GM12865 (cell line): ENCODE measurements at places on chromosomes 7 and 10.

DNA sequence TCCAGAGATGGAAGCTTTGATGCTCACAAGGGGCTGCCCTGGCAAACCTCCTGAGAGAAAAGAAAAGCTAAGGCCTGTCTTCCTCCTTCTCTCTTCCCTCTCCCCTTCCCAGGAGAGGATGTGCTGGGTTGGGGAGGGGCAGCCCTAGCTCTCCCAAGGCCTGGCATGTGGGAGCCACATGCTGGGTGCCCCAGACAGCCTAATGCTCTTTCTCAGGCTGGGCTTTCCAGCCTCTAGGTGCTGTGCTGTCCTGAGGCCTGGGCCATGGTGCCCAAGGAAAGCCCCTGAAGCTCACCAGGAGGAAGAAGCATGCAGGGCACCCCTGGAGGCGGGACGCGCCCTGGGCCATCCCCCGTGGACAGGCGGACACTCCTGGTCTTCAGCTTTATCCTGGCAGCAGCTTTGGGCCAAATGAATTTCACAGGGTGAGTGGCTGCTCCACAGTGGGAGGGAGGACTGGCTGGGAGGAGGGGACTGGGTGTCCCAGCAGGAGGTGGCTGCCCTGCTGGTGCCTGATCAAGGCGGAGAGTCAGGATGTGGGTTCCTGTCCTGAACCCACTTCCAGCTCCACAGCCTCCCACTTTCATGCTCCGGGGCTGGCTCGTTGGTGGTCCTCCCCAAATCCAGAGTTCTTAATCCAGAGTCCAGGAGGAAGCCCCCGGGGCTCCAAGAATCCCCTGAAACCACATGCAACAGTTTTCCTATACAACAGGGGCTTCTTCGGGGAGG, 1.7 kb downstream of the CPA5 start:
- no peak for DNase-seq

- DNase-seq, result peak; percentile 78
Observed at GRCh38 chr7:50307368-50308032, 3.0 kb downstream of the IKZF1 start.

DNA sequence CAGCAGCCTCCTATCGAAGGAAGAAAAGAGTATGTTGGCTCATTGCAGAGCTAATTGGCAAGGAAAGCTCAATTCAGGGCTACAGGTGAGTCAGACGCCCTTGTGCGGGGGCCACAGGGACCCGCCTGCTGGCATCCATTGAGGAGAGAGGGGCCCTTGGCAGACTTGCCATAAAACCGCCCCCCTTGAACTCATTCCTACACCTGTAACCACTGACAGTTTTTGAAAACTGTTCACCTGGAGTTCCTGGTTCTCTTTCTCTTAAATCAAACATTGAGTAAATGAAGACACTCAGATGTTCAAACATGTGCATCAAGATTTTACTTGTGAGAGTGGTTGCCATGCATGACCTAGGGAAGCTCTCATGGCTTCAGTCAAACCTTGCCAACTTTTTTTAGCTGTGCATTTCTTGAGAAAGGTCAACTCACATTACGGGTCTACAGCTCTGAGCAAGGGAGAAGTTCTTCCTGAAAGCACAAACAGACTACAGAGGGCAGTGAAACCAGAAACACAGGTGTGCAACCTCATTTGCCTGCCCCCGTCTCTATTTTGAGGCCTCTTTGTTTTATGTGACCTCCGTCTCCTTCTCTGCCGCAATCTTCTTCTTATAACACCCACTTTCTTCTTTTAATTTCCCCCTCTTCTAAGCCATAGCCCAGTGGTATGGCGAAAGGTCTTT, 87.8 kb downstream of the TBXAS1 start:
- peak; percentile 91 for DNase-seq

DNA sequence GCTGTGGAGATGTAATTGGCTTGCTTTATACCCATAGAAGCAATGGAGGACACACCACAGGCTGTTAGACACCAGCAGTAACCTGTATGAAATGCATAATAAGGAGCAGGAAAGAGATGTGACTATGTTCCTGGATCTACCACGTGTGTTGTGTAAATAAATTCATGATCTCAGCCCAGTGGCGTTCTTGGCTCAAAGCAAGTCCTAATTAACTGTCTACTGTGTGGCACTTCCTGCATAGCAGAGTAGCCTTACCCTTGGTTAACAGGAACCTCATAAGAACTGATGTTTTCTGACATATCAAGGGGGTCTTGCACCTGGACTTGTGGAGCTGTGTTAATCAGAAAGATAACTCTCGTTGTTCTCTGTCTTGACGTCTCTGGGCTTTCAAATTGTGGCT, 25.7 kb upstream of the FAM180A start:
- DNase-seq, result no peak

DNA sequence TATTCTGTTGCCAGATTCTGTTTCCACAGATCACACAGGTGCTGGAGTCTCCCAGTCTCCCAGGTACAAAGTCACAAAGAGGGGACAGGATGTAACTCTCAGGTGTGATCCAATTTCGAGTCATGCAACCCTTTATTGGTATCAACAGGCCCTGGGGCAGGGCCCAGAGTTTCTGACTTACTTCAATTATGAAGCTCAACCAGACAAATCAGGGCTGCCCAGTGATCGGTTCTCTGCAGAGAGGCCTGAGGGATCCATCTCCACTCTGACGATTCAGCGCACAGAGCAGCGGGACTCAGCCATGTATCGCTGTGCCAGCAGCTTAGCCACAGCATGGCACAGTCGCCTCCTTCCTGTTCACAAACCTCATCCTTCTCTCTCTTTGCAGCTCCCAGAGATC, 237.5 kb upstream of the PRSS1 start:
- DNase-seq, result no peak

GRCh38 chr7:113491305-113491704, 373.0 kb upstream of the SMIM30 start:
- no peak for DNase-seq

DNA sequence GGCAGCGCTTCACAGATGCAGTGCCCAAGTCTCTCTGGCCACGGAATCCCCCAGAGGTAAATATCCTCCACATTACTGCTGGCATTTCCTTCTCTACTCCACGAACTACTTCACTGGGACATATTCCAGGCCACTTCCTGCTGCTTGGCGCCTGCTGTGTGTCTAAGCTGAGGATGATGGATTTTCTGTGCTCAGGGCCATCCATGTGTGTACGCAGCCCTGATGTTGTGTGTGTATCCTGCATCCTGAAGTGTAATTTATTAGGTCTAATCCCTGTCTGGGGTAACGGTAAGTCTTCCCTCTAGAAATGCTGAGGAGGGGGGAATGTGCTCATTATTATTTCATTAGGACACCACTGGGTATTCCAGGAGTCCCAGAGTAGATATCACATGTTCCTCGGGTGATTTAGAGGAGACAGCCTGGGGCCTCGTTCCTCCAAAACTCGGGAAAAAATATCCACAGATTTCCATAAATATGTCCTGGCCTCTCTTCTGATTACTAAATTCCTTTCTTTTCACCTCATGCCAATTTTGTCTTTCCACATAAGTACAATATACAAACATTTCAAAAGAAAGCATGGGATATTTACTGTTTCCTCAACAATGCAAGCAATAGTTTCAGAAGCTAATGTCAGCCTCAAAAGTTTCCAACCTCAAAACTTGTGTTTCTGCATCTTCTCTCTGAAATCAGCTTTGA, 25.5 kb upstream of the HABP2 start:
- no peak for DNase-seq

DNA sequence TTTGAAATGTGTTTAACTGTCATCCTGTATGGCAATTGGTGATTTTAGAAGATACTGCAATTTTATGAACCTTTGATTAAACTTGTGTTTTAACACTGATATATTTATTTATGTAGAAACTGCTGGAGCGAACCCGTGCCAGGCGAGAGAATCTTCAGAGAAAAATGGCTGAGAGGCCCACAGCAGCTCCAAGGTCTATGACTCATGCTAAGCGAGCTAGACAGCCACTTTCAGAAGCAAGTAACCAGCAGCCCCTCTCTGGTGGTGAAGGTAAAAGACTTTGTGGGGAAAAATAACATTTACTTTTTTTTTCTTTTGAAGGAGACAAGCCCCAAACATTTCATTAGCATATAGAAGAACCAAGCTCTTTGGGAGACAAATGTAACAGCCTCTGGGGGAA, 6.5 kb downstream of the ANLN start:
- DNase-seq, result no peak

GRCh38 chr10:484441-484924, 205.0 kb downstream of the DIP2C start:
- peak; percentile 62 for DNase-seq

- DNase-seq, result no peak
Observed at GRCh38 chr7:19762631-19763030, 10.8 kb downstream of the TMEM196 start.

DNA sequence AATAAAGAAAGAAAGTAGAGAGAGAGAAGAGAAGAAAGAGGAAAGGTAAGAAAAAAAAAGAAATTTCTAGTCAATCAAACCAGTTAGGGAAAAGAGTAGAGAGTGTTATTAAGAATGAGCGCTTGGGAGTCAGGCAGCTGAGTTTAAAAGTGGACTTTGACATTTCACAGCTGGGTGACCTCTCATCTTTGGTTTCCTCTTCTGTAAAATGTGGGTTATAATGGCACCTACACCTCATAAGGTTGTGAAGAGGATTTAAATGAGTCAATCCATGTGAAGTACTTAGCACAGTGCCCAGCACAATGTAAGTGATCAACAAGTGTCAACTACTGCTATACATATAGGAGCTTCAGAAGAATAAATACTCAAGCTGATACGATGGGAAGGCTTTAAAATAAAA, 12.2 kb downstream of the HOXA1 start:
- DNase-seq, result peak; percentile 32

- DNase-seq, result no peak
Observed at GRCh38 chr7:741850-742249, 14.8 kb upstream of the PRKAR1B start.

DNA sequence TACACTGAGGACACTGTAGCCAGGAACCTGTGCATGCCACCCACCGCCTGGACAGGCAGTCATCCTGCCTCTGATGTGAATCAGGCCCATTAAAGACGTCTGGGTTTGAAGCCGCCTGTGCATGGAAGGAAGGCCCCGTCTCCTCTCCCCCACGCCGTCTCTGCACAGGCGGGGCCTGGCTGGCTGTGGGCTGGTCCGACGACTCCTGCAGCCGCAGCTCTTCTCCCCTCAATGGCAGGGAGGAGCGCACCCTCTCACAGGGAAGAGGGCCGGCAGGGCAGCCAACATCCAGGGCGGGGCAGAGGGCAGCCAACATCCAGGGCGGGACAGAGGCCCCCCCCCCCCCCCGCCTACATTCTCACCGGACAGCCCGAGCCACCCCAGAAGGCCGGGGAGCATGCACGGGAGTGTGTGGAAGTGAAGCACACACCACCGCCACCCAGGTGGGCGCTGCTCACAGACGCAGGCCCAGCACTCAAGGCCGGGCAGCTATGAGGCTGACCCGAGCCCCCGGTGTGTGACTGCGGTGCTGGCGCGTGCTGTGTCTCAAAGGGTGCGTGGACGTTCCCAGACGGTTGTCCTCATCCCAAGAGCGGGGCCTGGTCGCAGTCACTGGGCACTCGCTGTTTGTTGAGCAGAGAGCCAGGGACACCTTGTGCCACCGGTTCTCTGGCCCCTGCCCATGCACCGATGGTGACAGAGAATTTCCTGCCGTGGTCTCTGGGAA, 19.1 kb downstream of the DPYSL4 start:
- no peak for DNase-seq

DNA sequence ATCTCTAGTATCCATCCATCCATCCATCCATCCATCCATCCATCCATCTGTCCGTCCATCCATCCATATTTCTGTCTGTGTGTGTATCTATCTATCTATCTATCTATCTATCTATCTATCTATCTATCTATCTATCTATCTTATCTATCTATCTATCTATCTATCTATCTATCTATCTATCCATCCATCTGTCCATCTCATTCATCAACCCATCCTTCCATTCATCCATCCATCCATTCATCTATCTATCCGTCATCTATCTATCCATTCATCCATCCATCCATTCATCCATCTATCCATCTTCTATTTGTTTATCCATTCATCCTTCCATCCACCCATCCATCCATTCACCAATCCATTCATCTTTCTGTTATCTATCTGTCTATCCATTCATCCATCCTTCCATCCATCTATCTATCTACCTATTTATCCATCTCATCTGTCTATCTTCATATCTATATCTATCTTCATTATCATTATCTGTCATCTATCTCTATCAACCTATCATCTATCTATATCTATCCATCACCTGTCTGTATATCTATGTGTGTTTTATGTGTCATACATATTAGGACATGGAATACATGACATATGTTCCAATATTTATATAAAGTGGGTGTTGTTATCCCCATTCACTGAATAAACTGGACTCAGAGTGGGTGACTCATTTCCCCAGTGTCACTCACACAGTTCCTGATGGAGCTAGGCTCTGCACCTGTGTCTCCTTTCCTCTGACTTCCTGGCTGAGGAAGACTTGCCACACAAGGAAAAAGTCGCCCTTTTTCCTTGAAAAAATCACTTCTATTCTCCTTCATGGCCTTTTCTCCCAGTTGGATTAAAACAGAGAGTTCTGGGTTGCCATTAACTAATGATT, 200.1 kb downstream of the CCDC3 start:
- no peak for DNase-seq

DNA sequence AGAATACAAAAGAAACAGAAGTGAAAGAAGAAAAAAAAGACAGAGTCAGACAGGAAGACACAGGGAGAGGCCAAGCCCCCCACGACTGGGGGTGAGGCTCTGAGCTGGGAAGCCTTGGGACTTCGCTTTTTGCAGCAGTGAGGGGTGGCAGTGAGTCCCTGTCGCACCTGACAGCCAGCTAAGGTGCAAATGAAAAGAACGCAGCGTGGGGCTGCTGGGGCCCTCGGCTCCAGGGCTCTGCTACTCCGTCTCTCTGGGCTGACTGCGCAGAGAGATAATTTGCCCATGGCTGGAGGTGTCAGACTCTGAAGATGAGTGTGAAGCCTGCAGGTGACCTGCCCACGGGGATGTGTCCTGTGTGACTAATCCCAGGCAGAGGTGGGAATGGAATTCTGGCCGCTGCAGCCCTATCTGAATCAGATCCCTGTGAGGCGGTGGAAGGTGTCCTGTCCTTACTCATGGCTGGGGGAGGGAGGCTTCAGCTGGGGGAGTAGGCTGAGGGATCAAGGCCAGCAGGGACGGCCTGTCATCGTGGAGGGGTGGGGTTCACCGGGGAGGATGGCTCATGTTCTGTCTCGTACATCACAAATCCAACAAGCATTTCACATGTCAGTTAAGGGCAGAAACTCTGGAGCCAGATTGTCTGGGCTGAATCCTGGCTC, 96.4 kb downstream of the SLIT1 start:
- DNase-seq, result no peak

DNA sequence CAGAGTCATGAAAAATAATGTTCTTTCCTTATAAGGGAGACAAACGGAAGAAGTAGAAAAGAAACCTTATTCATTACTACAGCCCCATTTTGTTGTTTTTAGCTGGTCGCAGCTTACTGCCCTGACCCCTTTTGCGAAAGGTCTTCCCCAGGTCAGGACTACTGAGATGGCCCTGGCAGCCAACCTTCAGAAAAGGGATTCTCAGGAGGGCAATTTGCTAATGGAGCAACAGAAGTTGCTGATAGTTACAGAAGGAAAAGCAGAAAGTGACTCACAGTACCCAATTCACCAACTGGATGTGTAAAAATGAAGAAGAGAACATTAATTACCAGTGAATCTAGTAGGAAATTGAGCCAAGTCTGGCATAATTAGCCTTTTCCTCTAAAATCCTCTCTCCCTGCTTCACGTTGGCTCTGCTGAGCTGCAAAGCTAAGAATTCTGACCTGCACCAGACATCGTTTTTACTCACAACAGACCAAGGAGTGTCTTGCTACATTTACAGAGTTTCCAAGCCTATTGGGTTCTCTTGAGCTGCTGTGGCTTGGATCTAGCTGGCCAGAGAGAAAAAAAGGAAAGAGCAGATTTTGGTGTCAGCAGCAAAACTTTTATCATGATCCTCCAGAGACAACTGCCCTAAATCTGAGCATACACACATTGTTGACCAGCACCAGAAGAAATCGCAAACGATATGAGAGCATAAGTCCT, 499.9 kb upstream of the FZD8 start:
- DNase-seq, result no peak
